ENCODE measurements at places on chromosomes 7 and 10.
A peak's percentile ranks its signal among the peaks of the same experiment; 100 is the strongest.

GRCh38 chr7:146345251-146345650, 228.7 kb downstream of the CNTNAP2 start:
- no peak for DNase-seq

GRCh38 chr10:28014651-28015050, 15.8 kb upstream of the ODAD2 start:
- no peak for DNase-seq

DNA sequence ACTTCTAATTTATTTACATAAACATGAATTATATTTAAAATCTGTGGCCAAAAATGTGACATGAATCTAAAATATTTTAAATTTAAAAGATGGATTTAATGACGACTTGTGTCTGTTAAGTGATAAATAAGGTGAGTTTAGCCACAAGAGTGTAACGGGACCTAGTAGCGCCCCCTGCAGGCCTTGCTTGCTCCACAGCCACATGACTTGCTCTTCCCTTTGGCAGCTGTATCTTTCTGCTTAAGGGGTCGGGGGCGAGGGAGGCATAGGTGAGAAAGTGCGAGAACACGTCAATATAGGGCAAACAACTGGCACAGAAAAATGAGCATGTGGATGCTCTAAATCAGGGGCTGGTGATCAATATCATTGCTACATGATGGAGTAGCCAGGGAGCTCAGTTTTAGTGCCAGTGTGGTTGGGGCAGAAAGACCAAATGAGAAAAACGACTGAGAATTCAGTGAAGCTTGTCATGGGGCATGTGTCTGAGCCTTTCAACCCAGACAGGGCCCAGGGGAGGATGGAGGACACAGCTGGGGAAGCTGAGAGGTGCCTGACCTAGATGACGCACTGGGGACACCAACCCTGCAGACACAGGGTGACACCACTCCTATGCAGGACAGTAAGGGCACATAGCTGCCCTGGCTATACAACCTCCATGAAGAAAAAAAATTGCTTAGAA, 49.8 kb downstream of the PAXIP1 start:
- DNase-seq = peak; percentile 48

GRCh38 chr7:70353330-70353945, 755.2 kb downstream of the AUTS2 start:
- no peak for DNase-seq

DNA sequence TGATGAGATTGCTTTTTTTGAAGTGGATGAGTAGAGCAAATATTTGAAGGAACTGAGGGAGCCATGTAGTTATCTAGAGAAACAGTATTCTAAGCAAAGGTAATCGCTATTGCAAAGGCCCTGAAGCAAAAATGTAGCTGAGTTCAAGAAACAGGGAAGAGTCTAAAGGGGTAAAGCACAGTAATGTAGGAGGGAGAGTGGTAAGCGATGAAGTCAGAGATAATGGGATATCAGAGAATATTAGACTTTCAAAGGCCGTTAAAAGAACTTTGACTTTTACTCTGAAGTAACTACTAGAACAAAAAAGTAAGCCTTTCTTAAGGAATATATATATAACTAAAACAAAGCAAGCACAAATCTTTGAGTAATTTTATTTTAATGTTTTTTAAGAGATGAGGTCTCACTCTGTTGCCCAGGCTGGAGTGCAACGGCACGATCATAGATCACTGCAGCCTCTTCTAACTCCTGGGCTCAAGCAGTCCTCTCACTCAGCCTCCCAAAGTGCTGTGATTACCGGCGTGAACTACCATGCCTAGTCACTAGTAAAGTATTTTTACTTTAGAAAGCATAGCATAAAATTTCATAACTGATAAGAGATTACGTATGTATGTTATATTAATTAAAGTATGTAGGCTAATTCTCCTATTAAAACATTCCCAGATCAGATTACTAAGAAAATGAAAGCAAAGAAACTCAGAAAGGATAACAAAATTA, 61.7 kb upstream of the OIT3 start:
- DNase-seq = no peak

- DNase-seq = no peak
Observed at GRCh38 chr10:87878664-87879459, 15.4 kb downstream of the PTEN start.

DNA sequence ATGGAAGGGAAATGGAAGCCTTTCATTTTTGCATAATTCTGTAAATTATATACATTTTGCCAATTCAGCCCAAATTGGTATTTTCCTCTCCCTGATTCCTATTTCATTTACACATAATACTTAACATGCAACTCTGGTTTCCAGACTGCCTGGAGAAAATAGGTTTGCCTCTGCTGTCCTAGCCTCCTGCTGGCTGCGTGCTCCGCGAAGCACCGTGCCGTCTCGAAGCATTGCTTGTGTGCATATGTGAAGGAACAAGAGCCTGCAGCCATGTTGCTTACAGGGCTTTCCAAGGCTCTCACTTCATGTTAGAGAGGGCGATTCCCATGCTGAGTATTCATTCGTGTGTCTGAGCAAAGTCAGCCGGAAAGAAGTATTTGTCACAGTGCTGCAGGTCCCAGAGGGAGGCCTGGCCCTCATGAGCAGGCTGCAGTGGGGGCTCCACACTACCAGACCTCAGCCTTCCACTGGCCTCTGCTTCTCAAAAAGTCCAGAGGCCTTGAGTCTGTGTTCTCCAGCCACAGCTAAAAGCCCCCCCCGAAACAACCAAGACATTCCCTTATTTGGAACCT, 66.5 kb downstream of the CLRN3 start:
- no peak for DNase-seq

DNA sequence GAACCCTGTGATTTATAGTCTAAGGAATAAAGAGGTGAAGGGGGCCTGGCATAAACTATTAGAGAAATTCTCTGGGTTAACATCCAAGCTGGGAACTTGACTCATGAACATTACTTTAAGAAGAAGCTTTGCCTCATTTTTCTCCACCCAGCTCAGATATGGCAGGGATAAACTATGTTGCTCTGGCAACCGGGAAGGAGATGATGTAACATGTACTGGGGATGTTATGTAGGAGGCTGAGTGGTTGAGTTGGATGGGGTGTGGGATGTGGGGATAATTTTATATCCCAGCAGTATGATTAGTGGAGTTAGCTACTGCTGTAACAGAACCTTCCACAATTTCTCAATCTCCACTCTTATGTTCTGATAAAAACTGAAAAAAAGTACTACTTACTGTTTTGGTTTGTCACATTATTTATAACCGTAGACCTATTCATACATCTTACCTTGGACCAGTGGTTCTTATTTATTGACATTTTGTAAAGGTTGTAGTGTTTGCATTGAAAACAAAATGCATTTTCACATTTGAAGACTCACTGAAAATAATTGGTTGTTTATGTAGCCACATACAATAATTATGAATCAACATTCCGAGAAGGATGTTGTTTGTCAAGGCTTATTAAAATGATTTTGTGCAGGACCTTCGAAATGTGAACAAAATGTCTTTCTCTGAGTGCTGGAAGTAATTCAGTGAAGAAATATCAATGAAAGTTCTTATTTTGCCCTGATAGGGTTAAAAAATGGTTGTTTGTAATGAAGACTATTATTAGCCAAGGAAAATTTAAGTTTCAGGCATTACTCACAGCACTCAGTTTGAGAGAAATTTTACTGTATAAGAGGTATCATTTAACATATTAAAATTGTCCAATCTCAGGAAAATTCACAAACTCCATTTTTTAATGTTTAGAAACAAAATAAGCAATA, 1.3 kb downstream of the OR2F2 start:
- no peak for DNase-seq

GRCh38 chr7:106644999-106645398, 16.0 kb downstream of the CCDC71L start:
- DNase-seq = no peak

GRCh38 chr10:10499839-10500238, 517.8 kb upstream of the CELF2 start:
- no peak for DNase-seq

DNA sequence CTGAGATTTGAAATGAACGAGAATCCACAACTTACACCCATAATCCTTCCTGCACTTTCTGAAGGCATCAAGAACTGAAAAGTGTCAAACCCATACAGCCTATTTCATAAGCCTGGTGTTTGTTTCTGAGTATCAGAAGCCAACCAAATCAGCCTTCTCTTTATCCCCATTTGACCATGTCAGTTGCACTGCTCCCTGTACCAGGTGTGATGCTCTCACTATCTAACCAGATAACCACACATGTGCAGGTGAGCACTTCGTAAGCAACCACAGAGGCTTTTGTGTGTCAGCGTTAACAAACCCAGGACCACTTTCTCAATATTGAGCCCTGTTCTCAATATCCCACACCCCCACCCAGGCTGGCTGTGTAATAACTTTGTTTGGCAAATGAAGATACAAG, 114.4 kb downstream of the DOCK4 start:
- DNase-seq = no peak

DNA sequence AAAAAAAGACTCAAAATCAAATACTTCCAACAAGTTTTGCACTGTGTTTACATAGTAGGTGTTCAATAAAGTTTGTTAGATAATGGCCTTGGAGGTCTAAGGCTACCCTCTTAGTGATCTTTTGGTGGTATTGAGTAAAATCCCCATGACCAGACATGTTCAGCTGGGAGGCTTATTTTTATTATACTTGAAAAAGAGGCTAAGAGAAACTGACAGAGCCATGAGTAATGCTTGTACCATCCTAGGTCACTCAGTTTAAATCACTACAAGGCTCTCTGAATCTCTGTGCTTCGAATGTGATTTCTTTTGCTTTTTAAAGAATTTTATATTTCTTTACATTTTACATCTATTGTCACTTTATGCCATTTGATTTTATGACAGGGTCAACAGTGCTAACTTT, 90.5 kb downstream of the TWIST1 start:
- no peak for DNase-seq

GRCh38 chr10:78535716-78536218, 502.1 kb downstream of the RPS24 start:
- no peak for DNase-seq

DNA sequence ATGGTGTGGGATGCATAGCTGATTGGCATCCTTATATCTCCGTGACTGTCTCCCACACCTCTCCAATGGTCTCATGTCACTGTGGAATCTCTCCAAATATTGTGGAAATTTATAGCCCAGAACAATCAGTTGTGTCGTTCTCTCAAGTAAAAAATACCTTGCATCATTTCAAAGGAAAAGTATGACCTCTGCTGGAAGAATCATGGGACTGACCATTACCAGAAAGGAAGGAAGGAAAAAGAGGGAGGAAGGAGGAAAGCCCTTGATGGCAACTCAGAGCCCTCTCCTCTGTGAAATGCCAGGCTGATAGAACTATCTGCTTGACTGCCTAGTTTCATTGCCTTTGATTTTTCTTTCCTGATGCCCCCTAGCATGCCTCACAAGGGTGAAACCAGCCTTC, 76.3 kb downstream of the FOXI2 start:
- DNase-seq = no peak

GRCh38 chr10:13592306-13592705, 5.5 kb downstream of the PRPF18 start:
- DNase-seq = no peak

- DNase-seq = no peak
Observed at GRCh38 chr7:130912082-130912861, 178.3 kb upstream of the KLF14 start.

DNA sequence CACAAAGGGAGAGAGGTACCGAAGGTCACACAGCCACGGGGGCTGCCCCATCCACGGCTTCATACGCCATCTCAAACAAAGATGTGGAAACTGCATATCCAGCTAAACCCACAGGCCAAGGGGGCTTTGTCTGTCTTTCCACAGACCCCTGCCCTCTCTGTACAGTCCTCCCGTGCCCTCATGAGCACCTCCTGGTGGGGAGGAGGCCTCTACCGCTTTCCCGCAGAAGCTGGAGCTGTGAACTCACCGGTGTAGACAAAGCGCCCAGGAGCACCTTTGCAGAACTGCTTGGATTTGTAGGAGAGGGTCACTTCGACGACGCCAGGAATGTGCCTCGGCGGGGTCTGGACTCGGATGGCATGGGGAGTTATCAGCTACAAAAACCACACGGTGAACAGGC, 97.2 kb downstream of the EBF3 start:
- no peak for DNase-seq

DNA sequence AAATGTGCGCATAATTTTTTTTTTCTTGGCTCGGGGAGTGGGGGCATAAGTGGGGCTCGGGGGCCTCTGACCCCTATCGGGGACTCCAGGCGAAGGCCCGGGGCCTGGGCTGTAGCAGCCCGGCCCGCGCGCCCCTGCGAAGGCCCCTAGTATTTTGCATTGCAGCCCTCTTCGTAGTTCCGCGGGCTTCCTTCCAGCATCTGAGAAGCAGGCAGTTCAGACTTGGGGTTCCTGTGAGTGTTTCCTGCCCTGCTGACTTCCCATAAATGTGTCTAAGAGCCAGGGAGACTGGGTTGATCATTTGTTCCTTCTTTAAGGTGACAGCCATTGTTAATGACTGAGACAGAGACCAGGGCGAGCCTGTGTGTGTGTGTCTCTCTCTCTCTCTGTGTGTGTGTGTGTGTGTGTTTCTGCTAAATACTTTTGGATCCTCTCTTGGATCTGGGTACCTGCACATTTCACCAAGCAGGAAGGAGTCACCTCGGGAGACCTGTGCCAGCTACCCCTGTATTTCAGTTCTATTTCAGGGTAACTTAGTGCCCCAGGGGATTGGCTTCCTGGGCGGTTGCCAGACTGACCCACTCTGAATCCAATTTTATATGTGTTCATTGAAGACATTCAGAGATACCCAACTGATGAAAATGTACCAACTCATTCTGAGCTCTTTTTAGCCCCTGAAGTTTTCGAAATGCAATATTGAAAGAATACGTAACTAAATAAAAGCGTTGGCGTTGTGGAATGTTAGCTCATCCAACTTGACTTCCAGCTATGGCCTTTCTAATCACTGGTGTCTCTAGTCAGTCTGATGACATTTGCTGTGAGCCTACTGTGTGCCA, 805 bp downstream of the MSRB2 start:
- DNase-seq = peak; percentile 33

DNA sequence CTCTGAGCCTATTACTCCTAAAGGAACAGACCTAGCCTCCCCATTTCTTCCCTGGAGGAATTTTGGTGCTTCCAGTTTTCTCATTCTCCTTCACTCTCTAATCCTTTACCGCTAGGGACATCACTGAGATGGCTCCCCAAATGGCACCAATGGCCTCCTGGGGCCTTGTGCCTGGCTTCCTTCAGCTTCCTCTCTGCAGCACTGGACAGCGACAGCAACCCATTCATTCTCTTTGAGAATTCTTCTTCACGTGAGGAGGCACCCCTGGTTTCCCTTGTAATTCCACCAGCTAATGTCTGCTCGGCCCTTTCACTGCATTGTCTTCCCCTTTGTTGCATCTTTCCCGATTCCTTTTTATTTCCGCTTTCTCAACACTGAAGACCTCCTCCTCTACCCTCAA, 24.6 kb upstream of the KDM7A start:
- no peak for DNase-seq

DNA sequence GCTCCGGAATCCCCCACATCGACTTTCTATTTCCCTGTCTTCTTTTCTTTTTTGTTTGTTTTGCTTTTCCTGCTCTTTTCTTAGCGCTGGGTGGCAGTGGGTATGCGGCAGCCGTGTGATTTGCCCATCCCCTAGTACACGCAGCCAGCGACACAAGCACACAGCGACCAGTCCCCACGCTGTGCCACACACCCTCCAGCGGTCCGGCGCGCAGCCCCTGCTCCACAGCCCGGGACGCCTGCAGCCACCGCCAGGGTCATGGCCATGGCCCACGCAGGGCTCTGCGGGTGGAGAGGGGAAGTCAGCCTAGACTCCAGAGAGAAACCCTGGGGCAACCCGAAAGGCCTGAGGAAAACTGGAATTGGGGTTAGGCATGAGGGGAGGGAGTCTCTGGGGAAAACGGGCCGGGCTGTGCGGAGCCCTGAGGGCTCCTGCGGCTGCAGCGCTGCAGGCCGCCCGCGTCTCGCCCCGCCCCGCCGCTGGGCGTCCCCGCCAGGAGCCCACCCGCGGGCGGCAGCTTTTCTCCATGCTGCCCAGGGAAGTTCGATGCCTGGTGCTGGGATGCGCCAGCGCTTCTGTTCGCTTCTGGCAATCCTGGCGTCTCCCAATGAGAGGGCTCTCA, 2.5 kb downstream of the CHRM2 start:
- DNase-seq = no peak

Measured in HuH-7 (cell line).